CD4-positive, alpha-beta T cell treated with Interleukin-21 for 1 hour (primary cell): ENCODE measurements at places on chromosomes 2 and 18.
A peak's percentile ranks its signal among the peaks of the same experiment; 100 is the strongest.

- DNase-seq, result no peak
These were observed 258.8 kb downstream of the ZNF407 start for GRCh38 chr18:74856434-74856833.

GRCh38 chr2:54531558-54531957, 75.4 kb downstream of the SPTBN1 start:
- no peak for DNase-seq

DNA sequence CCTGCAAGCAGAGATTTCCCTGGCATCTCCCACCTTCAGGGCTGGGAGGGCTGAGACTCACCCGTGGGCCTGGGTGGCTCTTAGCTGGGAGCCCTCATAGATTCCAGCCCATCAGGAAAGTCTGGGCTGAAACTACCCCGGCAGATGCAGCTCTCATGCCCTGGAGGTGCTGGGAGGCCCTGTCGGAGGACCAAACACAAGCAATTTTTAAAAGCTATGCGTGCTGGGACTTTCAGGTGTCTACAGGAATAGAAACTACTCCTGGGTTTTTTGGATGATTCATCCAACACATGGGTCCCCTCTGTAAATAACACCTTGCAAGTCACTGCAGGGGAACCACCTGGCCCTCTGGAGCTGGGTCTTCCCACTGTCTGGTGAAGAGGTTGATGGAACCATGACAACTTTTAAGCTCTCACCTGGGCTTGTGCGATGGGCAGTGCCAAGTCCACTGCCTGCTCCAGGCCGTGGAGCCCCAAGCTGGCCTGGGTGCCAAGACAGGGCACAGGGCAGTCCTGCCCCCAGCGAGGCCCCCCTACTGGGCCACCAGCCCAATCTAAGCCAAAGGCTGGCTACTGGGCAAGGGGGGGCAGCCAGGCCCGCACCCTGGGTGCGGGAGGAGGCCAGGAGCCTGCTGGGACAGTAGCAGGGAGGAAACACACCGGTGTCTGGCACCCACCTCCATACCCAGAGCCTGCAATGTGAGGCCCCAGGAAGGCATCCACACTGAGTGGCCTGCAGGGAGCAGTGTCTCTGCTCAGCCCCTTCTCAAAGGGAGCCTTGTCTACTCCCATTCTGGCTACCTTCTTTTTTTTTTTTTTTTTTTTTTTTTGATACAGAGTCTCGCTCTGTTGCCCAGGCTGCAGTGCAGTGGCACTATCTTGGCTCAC, 1.1 kb upstream of the GPR55 start:
- no peak for DNase-seq

- no peak for DNase-seq
These were observed 374.0 kb downstream of the ZNF516 start for GRCh38 chr18:76121011-76121410.

DNA sequence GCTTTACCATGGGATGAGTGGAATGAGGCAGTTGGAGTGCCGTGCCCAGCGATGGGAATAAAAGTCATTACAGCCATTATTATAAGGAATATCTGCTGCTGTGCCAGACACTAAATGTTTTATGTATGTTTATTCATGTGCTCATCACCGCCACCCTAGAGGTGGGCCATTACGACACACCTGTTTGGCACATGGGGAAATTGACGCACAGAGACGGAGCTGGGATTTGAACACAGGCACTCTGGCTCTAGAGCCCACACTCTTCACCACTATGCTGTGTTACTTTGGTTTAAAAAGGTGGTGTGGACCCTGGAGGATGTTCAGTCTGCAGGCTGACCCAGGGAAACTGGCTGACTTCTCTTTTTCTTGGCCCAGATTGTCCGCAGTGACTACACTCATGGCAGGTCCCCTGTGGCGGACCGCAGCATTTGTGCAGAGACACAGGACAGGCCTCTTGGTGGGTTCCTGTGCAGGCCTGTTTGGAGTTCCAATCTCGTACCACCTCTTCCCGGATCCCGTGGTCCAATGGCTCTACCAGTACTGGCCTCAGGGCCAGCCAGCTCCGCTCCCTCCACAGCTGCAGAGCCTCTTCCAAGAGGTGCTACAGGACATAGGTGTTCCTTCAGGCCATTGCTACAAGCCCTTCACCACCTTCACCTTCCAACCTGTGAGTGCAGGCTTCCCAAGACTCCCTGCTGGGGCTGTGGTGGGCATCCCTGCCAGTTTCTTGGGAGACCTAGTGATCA, 1.6 kb downstream of the TMEM177 start:
- no peak for DNase-seq

GRCh38 chr2:171630812-171631626, 56.2 kb upstream of the DYNC1I2 start:
- no peak for DNase-seq

GRCh38 chr18:40926679-40927078, 1028.4 kb upstream of the PIK3C3 start:
- DNase-seq, result no peak

DNA sequence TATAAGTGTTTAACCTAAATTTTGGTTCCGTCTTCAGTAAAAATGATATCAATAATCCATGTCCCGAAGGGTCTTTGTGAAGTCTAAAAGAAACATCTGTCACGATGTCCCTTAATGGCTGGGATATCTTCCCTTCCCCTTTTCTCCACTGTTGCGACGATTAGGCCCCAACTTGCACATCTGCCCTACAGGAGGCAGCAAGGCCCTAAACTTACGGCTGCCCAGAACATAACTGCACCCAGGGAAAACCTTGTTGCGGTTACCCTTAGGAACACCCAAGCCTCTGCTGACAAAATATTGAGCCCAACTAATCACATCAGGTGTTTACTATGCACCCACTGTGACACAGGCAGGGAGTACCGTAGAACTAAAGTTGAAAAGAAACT, 1.3 kb upstream of the SMAD2 start:
- DNase-seq, result peak; percentile 51

DNA sequence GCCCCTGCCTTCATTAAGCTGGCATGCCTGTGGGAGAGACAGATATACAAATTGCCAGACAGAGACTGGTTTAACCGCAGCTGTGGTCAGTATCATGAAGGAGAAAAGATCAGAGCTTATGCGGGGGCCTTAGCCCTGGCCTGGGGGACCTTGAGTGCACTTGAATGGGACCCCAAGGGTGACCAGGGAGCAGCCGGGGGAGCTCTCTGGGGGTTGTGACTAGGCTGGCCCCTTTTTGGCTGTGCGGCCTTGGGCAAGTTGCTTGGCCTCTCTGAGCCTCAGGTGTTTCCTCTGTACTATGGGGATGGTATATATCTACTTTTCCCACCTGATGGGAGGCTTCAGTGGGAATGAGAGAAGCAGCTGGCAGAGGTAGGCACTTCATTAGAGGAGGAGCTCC, 35.7 kb downstream of the INHBB start:
- DNase-seq, result no peak

GRCh38 chr2:83594241-83595120, 864.6 kb downstream of the SUCLG1 start:
- DNase-seq, result no peak

DNA sequence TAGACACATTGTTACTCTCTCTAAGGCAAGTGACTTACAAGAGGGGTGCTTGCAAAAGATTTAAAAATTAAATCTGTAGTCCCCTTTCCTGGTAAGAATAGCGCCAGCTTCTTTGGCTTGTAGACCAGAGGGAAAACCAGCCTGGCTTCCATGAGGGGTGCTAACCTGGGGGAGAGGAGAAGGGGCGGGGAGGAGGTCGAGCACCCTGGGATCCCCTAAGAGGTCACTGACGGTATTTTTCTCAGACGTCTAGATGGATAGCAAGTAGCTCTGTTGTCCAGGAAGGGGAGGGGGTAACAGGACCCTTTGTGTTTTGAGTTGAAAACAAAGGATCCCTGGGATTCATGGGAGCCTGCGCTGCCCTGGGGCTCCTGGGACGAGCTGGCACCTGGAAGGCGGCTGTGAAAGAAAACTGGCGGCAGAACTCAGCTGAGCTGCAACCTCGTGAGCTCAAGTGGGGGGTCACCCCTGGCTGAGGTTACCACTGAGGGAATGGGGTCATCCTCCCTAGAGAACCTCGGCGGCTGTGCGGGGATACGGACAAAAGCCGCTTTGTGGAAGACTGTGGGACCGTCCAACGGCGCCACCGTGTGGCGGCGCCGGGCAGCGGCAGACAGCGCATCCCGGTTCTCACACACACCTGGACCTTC, 37.8 kb upstream of the MRPL19 start:
- peak; percentile 39 for DNase-seq

DNA sequence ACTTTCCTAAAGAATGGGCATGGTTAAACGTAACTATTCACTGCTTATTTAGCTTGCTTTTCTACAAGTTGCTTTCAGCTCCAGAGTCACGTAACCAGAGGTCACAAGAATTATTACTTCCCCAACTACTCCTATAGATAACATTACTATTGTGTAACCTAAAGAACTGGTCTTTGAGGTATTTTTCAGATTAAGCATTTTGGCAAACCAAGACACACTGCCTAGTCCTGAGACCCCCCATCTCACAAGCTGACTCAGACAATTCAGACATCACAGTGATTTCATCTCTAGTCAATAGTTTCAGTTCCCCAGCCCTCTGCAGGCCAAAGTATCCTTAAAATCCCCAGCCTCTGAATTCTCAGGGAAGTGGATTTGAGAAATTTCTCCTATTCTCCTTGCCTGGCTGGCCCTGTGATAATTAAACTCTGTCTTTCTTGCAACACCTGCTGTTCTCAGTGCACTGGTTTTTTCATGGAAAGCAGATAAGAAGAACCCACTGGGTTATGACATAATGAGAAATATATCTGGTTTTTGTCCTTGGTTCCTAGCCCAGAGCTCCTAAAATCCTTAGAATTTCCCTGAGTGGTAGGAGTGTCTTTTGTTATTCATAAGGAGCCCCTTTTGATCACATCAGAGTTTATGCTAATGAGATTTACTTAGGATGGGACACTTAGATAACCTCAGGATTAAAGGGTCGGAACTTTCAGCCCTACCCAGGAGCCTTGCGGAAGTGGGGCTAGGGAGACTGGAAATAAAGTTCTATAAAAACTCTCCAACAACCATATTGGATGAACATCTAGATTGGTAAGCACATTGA, 1310.8 kb upstream of the CHAC2 start:
- DNase-seq, result no peak

DNA sequence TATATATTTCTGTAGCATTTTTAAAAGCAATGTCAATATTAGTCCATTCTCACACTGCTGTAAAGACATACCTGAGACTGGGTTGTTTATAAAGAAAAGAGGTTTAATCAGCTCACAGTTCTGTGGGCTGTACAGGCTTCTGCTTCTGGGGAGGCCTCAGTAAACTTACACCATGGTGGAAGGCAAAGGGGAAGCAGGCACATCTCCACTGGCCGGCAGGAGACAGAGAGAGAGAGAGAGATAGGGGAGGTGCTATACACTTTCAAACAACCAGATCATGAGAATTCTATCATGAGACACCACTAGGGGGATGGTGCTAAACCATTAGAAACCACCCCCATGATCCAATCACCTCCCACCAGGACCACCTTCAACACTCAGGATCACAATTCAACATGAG, 43.1 kb downstream of the CHMP3 start:
- DNase-seq, result no peak

GRCh38 chr2:235333076-235333475, 160.8 kb upstream of the AGAP1 start:
- no peak for DNase-seq

- no peak for DNase-seq
These were observed 180.4 kb downstream of the FAM124B start for GRCh38 chr2:224221455-224221913.

GRCh38 chr2:162636206-162636728, 202.3 kb downstream of the KCNH7 start:
- no peak for DNase-seq

- no peak for DNase-seq
These were observed 339.2 kb upstream of the HNRNPA3 start for GRCh38 chr2:176873403-176873802.

DNA sequence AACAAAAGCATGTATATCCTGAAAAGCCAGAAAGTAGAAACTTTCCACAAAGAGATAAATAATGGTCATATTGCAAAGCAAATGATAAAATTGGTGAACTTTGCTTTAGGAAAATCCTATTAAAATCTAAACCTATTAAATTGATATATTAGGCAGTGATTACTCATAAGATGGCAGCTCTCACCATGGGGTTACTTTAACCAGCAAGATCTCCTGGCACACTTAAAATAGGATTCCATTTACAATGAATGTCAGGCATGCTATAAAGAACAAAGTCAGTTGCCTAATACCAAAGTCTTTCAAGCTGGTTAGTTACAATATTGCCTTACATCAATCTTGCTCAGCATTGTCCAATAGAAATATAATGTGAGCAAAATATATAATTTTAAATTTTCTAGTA, 816.2 kb downstream of the BCL11A start:
- DNase-seq, result no peak

DNA sequence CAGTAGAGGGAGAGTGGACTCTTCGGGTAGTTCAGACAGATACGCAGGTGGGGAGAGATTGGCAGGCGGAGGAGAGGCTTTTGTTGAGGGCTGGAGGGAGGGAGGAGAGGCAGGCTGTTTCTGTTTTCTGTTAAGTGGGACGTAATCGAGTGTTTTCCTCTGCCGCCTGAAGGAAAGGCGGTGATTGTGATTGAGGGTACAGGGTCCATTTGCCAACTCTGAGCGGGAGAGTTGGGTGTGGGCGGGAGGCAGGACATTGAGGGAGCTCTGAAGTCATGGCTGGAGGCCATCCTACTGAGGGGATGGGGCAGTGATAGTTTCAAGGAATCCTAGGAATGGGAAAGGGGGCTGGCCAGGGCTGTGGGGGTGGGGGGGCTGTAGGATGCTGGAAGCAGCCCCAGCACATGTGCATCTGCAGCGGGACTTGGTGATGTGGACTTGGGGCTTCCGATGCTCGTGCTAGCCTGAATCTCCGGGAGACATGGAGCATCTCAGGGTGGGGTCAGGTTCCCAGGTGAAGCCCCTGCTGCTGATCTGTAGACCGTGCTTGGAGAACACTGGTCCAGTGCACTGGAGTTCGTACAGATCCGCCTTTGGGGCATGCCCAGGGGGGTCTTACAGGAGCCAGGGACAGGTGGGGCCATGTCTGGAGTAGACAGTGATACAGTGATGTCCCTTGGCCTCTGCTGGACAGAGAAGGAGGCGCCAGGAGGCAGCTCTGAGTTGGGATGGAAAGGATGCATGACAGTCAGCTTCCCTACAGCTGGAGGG, 167.5 kb downstream of the AGAP1 start:
- DNase-seq, result no peak

- DNase-seq, result no peak
These were observed 82.4 kb downstream of the BCL2 start for GRCh38 chr18:63236921-63237846.

DNA sequence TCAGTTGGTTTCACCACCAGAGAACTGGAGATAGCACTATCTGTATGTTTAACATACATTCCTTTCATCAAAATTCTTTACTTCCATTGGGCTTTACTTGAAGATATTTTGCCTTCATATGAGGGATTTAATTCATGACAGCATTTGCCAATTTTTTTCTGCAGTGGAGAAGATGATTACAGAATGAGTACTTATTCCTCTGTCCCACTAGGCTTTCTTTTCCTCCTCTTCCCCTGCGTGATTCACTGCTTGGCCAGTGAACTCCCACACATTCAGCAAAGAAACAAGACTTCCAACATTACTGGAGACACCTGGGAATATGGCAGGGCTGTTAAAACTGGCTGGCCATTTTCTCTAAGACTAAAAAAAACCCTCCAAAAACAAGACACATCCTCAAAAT, 425.8 kb upstream of the KCNH7 start:
- DNase-seq, result no peak

- no peak for DNase-seq
These were observed 1108.1 kb upstream of the CHAC2 start for GRCh38 chr2:52659546-52659945.

- DNase-seq, result no peak
These were observed 53.6 kb downstream of the TSHZ1 start for GRCh38 chr18:75264195-75264594.

- no peak for DNase-seq
These were observed 3.8 kb upstream of the ARHGAP25 start for GRCh38 chr2:68730828-68731227.

- DNase-seq, result peak; percentile 23
These were observed 66.3 kb upstream of the TCF7L1 start for GRCh38 chr2:85066874-85067351.
